ENCODE measurements at places on chromosomes 13 and 19.
A peak's percentile ranks its signal among the peaks of the same experiment; 100 is the strongest.

- no peak for DNase-seq
These were observed 337 bp upstream of the FXYD7 start for GRCh38 chr19:35142606-35143230.

DNA sequence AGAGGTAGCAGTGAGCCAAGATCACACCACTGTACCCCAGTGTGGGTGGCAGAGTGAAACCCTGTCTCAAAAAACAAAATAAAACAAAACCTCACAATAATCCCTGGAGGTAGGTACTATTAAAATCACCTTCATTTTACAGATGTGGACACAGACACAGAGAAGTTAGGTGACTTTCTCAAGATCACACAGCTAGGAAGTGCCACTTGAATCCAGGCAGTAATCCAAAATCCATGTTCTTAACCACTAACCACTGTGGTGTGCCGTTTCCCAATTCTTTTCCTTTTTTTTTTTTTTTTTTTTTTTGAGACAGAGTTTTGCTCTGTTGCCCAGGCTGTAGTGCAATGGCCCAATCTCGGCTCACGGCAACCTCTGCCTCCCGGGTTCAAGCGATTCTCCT, 9.0 kb downstream of the PPP1R14A start:
- no peak for DNase-seq

DNA sequence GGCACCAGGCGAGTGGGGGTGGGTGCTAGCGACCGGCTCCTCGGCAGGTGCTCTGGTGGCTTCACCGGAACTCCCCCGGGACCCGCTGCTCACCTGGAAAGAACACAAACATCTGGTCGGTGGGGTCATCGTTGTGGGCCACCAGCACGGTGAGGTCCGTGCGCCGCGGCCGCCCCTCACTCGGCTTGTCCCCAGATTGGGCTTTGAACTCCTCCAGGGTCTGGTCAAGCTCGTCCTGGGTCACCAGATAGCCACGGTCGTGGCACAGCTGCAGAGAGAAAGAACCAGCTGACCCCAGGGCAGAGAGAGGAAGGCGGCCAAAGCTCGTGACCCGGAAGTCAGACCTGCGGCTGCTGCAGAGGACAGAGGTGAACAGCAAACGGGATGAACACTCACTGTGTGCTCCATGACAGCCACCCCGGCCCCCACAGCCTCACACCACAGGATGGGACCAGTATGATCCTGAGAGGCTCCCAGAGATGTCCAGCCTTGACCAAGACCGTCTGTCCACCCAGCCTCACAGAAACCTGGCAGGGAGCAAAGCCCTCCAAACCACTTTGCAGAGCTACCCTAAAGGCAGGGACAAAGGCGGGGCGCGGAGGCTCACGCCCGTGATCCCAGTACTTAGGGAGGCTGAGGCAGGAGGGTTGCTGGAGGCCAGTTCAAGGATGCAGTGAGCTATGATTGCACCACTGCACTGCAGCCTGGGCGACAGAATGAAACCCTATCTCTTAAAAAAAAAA, 1.2 kb downstream of the POLR2E start:
- DNase-seq = no peak

- peak; percentile 5 for DNase-seq
These were observed 92.0 kb downstream of the HS6ST3 start for GRCh38 chr13:96181911-96182310.

GRCh38 chr13:40338217-40338616, 328.2 kb downstream of the FOXO1 start:
- no peak for DNase-seq

DNA sequence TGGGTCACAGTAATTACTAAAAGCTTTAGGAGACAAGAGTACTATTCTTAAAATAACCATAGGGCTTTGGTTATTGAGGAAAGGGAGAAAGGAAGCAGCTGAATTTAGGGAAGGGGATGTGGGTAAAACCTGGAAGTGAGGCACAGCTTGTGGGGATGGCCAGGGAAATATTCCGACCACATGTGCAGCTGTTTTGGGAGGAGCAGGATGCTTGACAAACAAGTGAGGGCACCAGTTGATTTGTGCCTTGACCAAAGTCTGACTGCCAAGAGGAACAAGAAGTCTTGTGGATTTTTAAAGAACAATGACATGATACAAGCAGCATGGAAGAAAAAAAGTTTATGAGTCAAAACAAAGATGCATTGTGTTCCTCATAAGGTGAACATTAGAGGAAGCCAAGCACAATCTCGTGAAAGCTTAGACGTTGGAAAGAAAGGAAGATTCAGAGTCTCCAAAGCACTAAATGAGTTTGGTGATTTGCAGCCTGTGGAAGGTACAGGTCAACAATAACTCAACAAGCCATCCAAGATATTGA, 108.5 kb upstream of the GPC6 start:
- no peak for DNase-seq

GRCh38 chr13:90709319-90709718, 638.2 kb upstream of the MIR17HG start:
- DNase-seq = no peak

DNA sequence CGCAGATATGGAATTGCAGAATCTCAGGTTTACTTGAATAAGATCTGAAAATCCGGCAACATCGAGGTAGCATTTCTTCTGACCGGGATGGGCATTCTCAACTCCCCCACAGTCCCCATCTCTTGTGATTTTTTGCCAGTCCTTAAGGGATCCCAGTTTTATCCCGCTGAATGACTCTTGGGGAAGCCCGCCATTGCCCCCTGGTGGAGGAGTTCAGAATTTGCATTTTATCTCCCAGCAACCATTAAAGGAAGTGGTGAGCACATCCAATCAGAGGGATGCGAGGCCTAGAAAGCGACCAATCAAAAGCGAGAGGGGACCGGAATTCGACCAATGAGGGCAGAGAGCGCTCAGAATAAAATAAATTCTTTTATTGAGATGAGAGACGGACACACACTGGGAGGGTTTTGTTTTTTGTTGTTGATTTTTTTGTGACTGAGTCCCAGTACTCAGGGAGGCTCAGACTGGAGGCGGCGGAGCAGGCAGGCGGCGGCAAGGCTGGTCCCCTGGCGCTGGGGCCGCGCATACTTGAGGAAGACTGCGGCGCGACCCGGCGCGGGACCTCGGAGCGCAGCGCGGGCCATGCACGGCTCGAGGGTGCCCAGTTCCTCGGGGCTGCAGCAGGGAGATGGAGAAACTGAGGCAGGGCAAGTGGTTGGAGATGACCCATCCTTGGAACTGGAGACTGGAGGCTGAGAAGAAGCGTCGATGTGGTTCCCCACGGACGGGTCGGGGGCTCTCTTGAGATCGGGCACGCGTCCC, 3.9 kb upstream of the TTC9B start:
- DNase-seq = peak; percentile 86

DNA sequence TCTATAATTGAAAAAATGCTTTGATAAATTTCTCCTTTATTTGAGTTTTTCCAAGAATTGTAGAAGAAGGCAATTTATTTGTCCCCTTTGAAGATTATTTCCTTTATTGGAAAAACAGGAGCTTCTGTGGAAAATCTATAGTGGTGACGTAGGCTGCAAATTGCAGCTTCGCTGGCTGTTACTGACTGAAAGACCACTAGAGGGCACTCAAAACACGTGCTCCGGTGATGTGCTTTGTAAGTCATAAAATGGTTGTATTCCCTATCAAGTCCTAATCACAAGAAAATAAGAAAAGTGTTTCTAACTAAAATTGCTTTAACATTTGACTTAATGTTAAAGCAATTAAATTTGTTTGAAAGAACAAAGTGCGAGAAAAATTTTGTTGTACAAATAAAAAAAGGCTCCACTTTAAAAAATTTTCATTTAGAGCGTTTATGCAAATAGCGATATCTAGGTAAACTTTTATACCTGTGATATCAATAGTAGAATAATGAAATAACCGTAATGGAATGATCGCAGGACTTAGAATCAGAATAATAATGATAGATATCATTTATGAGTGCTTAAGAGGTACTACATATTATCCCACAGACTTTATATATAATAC, 638.2 kb upstream of the SPRY2 start:
- peak; percentile 69 for DNase-seq

- no peak for DNase-seq
These were observed 814.4 kb downstream of the EFNB2 start for GRCh38 chr13:105721016-105721415.

DNA sequence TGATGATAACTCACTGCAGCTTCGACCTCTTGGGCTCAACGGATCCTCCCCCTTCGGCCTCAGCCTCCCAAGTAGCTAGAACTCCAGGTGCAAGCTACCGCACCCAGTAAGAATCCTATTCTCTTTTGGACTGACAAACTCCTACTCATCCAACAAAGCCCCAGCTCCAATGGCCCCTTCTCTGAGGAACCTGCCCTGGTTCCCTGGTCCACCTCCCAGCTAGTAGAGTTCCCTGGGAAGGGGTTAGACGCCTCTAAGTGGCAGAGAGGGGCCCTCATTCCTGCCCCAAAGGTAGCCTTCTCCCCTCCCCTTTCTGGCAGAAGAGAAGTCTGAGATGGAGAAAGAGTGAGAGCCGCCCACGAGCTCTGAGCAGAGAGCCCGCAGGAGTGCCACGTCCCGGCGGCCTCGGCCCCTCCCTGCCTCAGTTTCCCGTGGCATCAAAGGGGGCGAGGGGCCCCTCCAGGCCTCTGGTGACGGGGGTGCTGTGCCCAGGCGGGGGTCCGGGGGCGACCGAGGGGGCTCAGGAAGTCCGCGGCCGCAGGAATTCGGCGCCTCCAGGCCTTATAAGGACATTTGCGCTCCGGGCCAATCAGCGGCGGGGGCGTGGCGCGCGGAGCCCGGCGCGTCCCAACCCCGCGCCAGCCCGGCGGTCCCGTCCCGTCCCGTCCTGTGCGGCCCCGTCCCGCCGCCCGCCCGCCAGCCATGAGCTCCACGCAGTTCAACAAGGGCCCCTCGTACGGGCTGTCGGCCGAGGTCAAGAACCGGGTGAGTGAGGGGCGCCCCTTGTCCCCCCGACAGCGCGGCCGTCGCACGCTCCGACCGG, at the start of gene CNN2:
Gene CNN2 (plus strand): TSS at position 649 of the 823 bp plus-strand sequence. CDS start 54 bp downstream, at position 703.
- DNase-seq = peak; percentile 84

- no peak for DNase-seq
These were observed 25.8 kb upstream of the SPATA13 start for GRCh38 chr13:24134757-24135156.

GRCh38 chr19:39845584-39845932, 621 bp downstream of the FBL start:
- DNase-seq = peak; percentile 36

DNA sequence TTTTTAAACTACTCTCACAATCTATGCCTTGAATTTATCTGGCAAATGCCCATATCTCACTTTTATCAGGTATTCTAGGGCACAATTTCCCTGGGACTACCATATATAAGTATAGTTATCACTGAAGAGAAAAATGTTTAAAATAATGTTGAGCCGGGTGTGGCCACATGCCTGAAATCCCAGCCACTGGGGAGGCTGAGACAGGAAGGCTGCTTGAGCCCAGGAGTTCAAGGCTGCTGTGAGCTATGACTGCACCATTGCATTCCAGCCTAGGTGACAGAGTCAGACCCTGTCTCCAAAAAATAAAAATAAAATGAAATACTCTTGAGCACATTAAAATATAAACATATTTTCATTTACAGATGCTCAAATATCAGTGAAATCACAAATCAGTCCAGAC, 4.1 kb downstream of the KATNAL1 start:
- no peak for DNase-seq
